ENCODE measurements at places on chromosomes 1 and 21.

DNA sequence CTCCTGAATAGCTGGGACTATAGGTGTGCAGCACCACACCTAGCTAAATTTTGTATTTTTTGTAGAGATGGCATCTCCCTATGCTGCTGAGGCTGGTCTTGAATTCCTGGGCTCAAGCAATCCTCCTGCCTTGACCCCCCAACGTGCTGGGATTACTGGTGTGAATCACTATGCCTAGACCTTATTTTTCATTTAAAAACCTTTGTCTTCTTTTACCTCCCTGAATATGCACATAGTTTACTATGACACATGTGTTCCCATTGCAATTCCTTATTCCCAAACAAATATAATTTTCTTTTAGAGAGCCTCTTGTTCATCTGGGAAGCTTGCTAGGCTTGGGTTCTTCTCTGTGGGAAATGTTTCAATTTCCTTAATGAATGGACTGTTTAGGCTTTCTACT is 16.8 kb downstream of the SH3BGR start:
- DNase-seq = no peak

- DNase-seq = no peak
These were observed 52.4 kb downstream of the ARHGEF10L start for GRCh38 chr1:17591814-17592430.

GRCh38 chr1:207050480-207051190 is 373 bp downstream of the YOD1 start:
- peak; percentile 91 for DNase-seq

DNA sequence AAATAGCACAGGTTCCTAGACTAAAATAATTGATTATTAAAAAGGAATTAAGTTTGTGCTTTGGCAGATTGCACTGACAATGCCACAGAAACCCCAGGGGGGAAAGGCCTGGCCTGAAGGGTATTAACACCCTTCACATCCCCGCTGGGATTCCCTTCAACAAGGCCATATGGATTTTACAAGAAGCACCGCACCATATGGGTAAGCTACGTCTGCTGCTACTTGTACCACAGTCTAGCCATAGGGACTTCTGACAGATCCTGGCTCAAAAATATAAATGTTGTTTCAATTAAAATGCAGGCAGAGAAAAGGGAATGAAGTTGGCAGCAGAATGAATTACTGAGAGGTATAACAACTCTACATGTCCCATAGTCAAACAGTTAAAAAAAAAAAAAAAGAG is 101.0 kb downstream of the DENND1B start:
- DNase-seq = no peak

GRCh38 chr1:165900576-165901380 is 73.4 kb downstream of the UCK2 start:
- no peak for DNase-seq

- DNase-seq = no peak
These were observed 177.1 kb upstream of the EDN2 start for GRCh38 chr1:41661428-41662060.

- DNase-seq = no peak
These were observed 32.7 kb downstream of the TTC39A start for GRCh38 chr1:51297401-51298321.

DNA sequence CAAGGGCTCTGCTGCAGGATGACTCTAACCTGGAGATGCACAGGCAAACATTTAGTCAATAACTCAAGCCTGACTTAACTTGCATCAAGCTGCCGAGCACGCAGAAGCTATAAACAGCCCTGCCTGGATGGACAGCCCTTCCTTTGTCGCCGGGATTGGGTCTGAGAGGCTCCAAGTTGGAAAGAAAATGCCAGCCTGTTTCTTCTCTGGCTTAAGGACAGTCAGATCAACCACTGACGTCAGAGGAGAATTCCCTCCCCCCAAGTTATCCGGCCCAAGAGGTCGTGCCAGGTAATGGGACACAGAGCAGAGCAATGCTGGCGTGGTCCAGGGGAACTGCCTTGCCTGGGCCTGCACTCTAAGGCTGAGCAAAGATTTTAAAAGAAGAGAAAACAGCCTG is 27.1 kb upstream of the LRRC38 start:
- no peak for DNase-seq

- no peak for DNase-seq
These were observed 144.5 kb downstream of the SLC45A1 start for GRCh38 chr1:8462371-8462892.

DNA sequence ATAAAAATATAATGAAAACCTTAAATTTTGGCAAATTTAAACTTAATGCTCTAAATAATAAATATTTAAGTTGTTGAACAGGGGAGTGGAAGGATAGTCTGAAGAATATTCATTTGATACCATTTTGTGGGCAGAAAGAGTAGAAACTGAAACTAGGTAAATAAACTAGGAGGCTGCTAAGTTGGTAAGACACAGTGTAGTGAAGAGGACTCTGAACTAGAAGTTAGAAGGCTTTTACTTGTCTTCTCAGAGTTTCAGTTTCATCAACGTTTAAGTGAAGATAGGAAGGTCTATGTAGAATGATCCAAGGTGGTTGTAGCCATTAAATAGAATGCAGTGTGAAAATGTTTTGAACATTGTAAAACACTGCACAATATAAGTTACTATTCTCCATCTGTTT is 516.9 kb downstream of the AMY1C start:
- no peak for DNase-seq

DNA sequence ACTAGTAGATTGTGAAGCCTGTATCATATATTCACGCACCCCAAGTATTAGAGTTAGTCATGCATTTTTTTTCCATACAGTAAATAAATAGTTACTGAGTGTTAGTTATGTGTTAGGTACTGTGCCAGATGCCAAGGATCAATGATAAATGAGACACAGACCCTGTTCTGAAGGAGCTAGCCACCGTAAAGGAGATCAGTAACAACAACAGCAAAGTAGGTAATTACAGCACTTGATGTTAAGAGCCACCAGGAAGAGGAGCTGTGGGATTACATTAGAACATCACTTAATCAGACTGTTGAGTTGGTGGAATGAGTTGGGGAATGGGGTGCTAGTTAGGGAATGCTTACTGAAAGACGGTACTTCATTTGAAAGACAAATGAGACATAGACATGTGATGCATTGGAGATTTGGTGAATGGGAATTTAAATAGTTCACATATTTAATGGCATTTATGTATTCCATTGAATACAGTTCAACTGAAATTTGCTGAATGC is 21.0 kb downstream of the PRKAA2 start:
- DNase-seq = no peak

DNA sequence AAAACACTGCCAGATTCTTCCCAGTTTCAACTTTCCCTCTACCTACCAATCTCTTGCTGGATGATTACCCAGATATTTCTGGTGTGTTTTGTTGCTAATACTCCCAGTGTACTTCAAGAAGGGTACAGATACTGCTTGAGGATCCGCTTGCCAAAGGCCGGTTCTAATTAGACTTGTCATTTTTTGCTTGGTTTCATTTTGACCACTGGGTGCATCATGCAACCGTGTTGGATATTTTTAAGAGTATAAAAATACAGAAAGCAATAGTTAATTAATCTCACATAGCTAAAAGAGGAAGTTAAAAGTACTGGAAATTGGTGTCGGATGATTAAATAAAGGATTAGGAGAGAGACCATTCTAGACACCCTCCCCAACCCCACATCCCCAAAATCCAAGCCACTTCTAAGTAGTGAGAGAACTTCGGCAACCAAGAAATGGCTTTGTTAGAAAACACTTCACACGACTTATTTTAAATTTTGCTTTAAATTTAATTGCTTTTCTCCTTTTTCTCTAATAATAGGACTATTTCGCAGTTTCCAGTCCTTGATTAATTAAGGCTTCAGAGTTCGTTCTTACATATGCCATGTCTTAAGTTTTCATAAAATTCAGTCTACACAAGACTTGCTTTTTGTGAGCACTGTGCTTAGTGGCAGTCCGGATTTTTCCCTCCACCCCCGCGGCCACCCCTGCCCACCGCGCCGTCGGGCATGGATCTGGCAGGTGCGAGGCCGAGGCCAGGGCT is 2.5 kb upstream of the CDKN2C start:
- DNase-seq = no peak

Measured in CD4-positive, alpha-beta T cell treated with Interleukin-17A for 4 hours (primary cell).